ENCODE measurements at places on chromosomes 11 and 22.

- DNase-seq, result peak; percentile 56
Measured at GRCh38 chr11:75771646-75772410, 3.2 kb downstream of the DGAT2 start.

GRCh38 chr11:112248201-112248600 is 12.5 kb downstream of the PLET1 start:
- DNase-seq, result no peak

GRCh38 chr11:112612250-112612849 is 348.9 kb upstream of the NCAM1 start:
- DNase-seq, result no peak

DNA sequence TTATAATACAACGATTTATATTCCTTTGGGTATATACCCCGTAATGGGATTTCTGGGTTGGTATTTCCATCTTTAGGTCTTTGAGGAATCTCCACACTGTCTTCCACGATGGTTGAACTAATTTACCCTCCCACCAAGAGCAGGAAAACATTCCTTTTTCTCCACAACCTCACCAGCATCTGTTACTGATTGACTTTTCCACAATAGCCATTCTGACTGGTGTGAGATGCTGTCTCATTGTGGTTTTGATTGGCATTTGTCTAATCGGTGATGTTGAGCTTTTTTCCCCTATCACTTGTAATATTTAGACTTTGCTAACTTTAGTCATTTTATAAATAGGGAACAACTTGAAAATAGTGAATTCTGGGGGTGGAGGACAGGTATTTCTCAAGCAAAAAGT is 58.1 kb downstream of the PPFIA1 start:
- no peak for DNase-seq

GRCh38 chr11:1064167-1064566 is 10.5 kb upstream of the MUC2 start:
- DNase-seq, result no peak

DNA sequence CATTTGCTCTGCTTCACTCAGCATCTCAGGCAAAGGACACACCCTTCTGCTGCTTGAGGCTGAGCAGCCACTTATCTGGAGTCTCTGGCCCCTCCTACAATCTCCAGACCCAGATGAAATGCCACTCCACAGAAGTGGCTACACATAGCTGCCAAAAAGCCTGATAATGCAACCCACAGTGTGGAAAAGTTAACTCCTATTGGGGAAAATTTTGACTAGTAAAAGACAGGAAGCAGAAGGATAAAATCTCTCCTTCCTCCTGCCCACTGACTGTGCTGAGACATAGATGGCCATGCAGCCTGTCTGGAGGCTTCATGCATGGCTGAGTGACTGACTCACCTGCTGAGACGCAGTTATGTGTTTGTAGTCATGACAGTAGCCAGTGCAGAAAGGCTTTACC is 92.3 kb upstream of the TEAD1 start:
- DNase-seq, result peak; percentile 77

DNA sequence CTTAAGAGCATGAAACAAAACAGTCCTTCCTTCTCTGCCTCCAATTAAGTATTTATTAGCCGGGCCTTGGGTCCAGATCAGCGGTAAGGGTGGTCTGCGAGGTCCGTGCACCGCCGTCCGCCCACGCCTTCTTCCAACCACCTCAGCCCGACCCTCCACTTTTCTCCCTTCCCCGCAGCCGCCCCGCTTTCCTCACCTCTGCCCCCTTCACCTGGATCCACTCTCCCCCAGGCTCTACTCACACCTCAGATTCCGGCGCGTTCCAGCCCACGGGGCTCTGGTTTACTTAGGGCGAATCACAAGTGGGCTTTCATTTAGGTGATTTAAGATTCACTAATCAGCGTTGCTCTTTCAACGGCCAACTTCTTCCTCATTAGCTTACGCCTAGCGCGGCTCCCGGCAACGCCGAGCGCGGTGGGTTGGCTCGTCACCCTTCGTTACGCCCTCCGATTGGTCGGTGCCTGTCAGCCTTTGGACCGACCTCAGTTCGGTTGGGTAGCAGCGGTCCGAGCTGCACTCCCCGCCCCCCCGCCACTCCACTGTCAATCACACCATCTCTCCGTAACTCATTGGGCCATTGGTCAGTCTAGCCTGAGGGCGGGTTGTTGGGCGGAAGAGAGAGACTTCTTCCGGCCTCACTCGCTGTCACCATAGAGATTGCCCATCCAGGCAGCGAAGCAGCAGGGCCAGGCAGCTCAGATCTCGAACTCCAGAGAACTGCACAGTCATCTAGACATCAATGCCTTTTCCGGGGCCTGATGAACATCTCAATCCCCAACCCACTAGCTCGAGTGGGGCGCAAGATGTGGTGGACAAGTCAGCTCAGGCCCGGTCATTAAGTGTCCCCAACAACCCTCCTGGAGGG is at the start of gene TMEM218:
Gene TMEM218, minus strand, starts transcription at position 284 of the 865 bp plus-strand sequence. CDS start 9,385 bp downstream, outside the sequence.
- DNase-seq, result peak; percentile 99

DNA sequence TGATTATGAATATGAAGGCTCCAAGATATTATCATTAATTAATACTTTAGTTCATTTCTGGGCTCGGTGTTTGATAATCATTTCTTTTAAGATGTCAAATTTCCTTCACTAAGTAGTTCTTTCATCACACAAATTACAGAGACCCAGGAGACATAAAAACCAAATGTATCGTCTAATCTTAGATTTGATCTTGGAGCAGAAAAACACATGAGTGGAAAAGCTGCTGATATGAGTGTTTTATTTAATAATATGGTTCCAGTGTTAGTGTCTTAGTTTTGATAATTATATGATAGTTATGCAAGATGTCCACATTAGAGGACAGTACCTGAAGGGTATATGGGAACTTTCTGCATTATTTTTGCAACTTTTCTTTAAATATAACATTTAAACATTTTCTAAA is 494.5 kb upstream of the RAG2 start:
- DNase-seq, result no peak

- DNase-seq, result peak; percentile 56
Measured at GRCh38 chr11:29272019-29272654, 744.7 kb downstream of the KCNA4 start.

- no peak for DNase-seq
Measured at GRCh38 chr22:42301742-42302102, 31.3 kb upstream of the TCF20 start.

GRCh38 chr11:109196016-109196415 is 226.0 kb upstream of the C11orf87 start:
- no peak for DNase-seq

DNA sequence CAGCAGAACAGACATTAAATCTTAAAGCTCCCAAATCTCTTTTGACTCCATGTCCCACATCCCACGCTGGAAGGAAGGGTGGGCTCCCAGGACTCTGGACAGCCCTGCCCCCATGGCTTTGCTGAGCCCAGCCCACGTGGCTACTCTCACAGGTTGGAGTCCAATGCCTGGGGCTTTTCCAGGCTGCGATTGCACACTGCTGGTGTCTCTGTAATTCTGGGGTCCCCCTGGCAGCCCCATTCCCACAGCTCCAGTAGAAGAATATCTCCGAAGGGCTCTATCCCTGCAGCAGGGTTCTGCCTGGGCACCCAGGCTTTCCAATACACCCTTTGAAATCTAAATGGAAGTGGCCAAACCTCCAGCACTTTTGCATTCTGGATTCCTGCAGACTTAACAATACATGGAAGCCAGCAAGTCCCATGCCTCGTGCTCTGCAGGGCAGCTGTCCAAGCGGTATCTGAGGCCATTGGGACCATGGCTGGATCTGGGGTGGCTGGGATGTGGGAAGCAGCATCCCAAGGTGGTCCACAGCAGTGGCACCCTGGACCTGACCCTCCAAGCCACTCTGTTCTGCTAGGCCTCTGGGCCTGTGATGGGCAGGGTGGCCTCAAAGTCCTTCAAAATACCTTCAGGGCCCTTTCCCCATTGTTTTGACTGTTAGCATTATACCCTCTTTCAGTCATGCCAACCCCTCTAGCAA is 47.9 kb upstream of the TH start:
- no peak for DNase-seq

GRCh38 chr11:34643846-34644245 is 23.0 kb downstream of the EHF start:
- DNase-seq, result peak; percentile 42

GRCh38 chr11:76524919-76525318 is 80.1 kb downstream of the EMSY start:
- peak; percentile 50 for DNase-seq

GRCh38 chr22:22408731-22409696 is 99.5 kb downstream of the ZNF280B start:
- DNase-seq, result no peak

DNA sequence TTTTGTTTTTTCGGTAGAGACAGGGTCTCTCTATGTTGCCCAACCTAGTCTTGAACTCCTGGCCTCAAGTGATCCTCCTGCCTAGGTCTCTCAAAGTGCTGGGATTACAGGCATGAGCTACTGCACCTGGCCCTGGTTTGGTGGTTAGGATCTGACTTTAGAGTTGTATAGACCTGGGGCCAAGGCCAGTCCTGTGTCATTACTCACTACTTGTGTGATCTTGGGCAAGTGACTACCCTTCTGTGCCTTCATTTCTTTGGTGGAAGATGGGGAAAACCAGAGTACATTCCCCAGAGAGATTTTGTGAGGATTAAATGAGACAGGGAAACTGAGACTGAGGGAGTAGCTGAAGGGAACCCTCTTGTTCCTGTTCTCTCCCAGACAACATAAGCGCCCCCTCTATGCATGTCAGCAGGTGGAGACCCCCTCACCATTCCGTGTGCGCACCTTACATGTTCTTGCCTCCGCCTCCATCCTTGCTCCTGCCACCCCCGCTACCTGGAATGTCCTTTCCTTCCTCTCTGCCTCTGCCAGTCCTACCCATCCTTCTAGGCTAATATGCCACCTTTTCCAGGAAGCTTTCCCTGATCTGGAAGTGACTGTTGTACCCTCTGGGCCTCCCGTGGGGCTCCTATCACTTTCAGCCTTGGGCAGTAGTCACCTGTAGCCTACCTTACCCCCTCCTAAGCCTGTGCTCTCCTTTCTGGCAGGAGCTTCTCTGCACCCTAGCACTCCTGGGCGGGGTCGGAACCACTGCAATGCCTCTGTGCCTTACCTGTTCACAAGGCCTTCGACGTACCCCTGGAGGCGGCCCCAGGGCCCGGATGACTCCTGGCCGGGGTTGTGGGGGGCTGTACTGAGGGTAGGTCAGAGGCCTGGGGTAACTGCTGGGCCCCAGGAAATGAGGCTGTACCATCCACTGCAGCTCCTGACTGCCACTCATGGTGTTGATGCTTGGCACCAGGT is 3.9 kb downstream of the FOSL1 start:
- DNase-seq, result no peak

GRCh38 chr11:113457784-113458183 is 17.4 kb downstream of the DRD2 start:
- DNase-seq, result no peak

GRCh38 chr11:78000193-78000592 is 5.7 kb upstream of the INTS4 start:
- DNase-seq, result peak; percentile 75

DNA sequence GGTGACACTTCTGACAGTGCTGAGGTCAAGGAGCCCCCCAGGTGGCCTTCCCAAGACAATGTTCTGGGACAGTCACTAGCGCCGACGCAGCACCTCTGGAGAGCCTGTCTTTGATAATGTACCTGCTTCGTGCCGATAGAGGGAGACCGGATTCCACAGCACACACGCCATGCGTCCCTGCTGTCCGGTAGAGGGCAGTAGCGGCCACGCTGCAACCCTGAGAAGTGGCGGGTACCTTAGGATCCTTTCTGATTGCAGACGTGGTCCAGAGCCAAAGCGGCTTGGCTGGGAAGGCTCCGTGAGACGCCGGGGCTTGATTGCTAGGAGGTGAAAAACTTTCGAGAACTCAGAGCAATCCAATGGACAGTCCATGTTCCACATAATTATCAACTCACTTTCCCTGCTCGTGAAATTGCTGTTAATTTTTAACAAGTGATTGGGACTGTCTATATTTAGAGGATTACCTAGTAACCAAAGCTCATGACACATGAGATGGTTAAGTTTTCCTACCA is 11.4 kb upstream of the BARX2 start:
- DNase-seq, result peak; percentile 85

DNA sequence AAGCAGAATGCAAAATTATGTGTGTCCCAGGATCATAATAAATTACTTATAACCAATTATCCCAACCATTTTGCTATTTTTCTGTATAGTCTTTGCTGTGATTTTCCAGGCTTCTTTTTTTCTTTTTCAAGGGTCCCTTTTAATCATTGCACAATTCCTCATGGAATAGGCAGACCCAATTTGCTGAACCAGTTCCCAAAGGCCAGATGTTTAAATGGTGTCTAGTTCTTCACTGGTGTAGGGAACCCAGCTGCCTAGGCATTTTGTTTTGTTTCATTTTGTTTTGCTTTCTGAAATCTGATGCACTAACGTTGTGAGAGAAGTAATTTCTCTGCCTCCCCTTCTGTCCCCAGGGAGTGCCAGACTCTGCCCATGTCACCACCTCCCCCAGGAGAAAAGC is 60.4 kb downstream of the CHST1 start:
- no peak for DNase-seq

DNA sequence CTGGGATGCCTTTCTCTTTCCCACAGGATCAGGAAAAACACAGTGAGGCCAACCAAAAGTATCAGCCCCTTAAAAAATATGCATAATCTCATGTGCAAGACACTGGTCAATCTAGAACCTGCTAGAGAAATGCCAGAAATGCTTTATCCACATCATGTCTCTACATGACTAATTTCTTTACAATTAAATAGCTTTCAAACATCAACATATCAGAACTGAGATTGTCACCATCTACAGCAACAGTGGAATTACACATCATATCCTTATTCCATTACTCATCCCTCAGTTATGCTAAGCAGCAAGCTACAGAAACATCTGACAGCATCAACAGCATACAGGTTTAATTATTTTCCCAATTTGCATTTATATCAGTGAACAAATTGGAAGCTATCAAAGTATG is 78.8 kb downstream of the DDIAS start:
- peak; percentile 92 for DNase-seq

DNA sequence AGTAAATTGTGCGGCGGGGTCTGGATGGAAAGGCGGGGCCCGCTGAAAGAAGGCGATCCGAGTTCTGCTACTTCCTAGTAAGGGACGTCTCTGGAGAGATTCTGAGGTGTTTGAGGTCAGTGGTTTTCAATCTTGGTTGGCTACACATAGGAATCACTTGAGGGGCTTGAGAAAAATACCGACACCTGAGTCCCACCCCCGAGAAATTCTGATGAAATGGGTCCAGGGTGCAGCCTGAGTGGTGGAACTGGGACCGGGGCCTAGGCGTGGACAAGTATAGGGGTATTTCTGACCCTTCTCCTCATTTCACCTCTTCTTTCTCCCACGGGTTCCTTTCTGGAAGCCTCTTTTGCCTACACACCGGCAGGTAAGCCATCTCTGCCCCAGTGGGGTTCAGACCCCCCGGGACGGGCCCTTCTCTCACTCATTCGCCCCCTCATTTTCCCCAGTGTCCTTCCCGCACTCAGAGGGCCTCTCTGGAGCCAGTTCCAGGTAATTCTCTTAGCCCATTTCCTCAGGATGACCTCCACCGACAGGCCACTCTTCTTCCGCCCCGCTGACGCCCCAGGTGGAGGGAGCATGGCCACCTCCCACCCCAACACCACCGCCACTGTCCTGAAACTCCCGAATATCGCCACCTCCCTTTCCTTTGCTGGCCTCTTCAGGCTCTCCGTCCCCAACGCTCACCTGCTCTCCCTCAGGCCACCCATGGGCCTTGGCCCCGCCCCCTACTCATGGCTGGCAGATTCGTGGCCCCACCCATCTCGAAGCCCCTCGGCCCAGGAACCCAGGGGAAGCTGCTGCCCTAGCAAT is 11.8 kb downstream of the ROBO3 start:
- DNase-seq, result no peak

GRCh38 chr11:119482521-119483011 is 59.6 kb upstream of the THY1 start:
- no peak for DNase-seq

Data from EL (cell line).